Activated CD4-positive, alpha-beta T cell treated with anti-CD3 and anti-CD28 coated beads for 36 hours (primary cell): ENCODE measurements at places on chromosomes 12 and 14. TPM values are rescaled to one million over a fixed set of nuclear protein-coding genes. Genes with fewer than 3 reads are reported as not detected.

Gene TSPAN19
- not detected for total RNA-seq

Gene PRB4
- total RNA-seq = not detected

Gene ATG14
- total RNA-seq = 5.0 TPM

Gene CLEC6A
- total RNA-seq = not detected

Gene RTN1
- total RNA-seq = not detected

Gene PDZRN4
- total RNA-seq = not detected

Gene SRRM4
- not detected for total RNA-seq

Gene FIGNL2
- total RNA-seq = 0.19 TPM

Gene TCTN2
- total RNA-seq = 4.5 TPM
